ENCODE measurements at places on chromosomes 16 and 17.

GRCh38 chr17:67258821-67259468 is 13.9 kb upstream of the HELZ start:
- no peak for DNase-seq

GRCh38 chr16:55398762-55399161 is 74.8 kb downstream of the IRX6 start:
- no peak for DNase-seq

DNA sequence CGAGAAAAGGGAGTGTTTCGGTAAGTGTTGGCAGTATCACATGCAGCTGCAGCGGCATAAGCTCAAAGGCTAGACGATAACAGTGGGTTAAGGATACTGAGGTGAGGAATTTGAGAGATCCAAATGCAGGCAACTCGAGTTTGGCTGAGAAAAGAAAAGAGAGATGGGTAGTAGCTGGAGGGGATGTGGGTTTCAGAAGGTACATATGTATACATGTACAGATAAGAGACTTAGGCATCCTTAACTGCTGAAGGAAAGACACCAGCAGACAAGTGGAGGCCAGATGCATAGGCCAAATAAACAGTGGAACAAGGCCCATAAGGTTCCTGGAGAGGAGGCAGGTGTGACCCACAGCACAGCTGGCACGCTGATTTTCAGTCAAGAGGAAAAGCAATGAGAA is 86.6 kb upstream of the NETO2 start:
- DNase-seq = no peak

DNA sequence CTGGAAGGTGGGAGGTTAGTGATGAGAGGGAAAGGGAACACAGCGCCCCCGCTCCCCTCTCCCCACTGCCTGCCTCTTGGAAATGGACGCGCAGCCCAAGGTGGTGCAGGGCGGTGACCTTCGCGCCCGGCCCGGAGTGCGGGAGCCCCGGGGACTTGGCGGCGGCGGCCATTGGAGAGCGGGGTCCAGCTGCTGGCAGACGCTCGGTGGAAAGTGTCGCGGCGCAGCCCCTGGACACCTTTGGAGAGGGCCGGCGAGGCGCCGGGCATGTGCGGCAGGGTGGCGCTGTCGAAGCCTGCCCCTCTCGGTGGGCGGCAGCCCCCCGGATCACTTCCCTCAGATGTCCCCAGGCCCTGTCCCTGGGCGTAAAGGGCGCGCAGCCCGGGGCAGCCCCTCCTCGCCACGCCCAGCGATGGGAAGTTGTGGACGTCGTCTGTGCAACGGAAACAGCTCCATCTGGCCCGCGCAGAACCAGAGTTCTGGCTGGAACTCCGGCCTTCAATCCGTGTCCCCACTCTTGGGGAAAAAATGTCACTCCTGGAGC is 16.7 kb downstream of the SALL1 start:
- no peak for DNase-seq

- DNase-seq = no peak
Observed at GRCh38 chr17:77849239-77849638, 109.3 kb upstream of the TNRC6C start.

GRCh38 chr16:21157632-21158031 is 842 bp upstream of the LDAF1 start:
- DNase-seq = no peak

GRCh38 chr16:70571623-70572022 is 48.0 kb downstream of the SF3B3 start:
- DNase-seq = no peak

DNA sequence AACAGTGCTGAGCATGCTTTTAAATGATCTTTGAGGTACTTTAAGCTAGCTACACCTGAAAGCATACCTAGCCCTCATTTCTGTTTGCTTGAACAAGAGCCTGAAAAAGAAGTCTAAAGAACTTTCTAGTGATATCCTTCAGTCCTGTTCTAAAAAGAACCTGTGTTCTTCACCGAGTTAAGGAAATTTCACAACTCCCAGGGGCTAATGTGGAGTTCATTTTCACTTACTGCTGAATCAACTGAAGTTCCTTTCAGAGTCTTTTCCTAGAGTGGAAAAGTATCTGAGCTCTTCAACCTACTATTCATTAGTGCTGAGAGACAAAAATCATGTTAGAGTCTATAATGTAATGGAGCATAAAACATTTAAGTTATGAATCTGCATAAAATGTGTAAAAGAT is 66.9 kb downstream of the CHD9 start:
- no peak for DNase-seq

DNA sequence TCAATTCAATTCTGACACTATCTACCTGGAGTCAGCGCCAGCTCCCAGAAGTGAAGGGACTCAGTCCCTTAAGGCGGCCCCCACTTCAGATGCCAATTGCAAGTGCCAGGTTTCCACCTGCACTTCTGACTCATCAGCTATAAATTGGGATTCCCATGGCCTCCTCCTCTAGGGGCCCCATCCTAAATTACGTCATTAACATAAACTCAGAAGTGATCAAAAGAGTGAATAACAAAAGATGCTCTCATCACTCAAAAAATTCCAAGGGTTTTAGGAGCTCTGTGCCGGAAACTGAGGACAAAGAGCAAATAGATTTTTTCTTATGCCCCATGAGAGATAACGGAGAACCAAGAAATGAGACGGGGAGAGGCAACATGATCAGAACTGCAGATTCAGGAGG is 148.6 kb upstream of the IRX6 start:
- no peak for DNase-seq

DNA sequence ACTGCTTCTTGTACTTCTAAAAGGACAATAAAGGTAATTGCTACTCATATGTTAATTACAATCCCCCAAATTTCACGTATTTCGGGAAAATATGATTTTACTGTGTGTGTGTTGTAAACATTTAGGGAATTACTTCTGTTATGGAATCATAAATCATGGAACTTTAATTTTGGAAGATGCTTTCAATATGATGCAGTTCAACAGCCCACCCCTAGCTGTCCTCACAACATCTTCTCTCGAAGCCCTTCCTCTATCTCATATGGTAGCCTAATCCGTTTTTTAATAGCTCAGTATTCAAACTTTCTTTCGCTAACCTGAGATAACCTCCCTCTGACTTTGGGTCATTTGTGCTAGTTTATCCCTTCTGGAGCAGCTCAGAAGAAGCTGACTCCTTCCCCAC is 78.4 kb downstream of the ANKFN1 start:
- DNase-seq = no peak

GRCh38 chr16:83973581-83974385 is 5.7 kb downstream of the NECAB2 start:
- no peak for DNase-seq

- no peak for DNase-seq
Observed at GRCh38 chr17:76150712-76151622, 9.9 kb upstream of the FOXJ1 start.

DNA sequence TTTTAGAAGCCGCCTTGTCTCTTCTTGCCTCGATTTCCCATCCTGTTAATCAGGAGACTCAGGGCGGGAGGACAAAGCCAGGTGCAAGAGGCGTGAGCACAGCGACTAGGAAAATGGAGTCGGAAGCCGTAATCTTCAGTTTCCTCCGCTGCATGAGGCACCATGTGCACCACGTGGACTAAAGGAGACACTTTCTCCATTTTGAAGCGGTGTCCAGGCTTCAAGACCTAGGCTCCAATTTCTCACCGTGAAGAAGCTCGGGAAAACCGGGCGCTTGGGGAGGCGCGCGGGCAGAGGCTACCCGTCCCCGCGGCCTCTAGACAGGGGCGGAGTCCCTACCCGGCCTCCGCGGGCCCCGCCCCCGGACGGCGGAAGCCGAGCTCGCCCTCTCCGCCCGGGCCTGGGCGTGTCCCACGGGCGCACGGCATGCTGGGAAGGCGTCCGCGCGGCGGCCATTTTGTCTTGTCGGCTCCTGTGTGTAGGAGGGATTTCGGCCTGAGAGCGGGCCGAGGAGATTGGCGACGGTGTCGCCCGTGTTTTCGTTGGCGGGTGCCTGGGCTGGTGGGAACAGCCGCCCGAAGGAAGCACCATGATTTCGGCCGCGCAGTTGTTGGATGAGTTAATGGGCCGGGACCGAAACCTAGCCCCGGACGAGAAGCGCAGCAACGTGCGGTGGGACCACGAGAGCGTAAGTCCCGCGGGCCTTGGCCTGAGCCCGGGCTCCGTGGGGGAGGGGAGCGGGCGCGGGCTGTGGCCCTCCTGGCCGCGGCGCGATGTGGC is at the start of gene LUC7L3:
LUC7L3 (plus strand) TSS at position 460 of the 780 bp plus-strand sequence; CDS start at position 590, 130 bp downstream.
- DNase-seq = peak; percentile 84

- DNase-seq = no peak
Observed at GRCh38 chr17:12257176-12257575, 236.5 kb downstream of the MAP2K4 start.

DNA sequence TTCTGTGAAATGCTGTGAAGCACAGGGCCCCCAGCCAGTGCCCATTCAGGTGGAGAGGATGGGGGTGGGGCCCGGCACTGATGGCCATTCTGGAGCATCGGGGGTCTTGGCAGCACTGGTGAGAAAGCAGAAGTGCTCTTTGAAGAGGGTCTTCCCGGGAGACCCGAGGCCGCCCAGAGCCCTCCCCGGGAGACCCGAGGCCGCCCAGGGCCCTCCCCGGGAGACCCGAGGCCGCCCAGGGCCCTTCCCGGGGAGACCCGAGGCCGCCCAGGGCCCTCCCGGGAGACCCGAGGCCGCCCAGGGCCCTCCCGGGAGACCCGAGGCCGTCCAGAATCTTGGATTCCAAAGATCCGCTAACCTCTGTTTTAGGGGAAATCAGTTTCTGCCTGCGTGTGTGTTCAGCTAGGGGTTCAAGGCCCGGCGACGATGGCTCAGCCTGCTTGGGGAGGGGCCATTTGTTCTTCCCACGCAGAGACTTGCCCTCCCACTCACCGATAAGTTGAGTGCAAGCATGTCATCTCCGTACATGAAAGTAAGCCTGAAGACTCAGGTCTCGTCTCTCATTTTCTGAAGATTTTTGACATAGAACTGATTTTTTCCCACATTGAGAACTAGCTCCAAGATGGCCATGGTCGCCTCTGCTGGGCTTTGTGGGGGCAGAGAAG is 35.2 kb upstream of the CAPN15 start:
- no peak for DNase-seq

GRCh38 chr17:9266697-9267117 is 245.4 kb downstream of the NTN1 start:
- no peak for DNase-seq

GRCh38 chr17:27531469-27531961 is 75.3 kb downstream of the KSR1 start:
- DNase-seq = no peak

DNA sequence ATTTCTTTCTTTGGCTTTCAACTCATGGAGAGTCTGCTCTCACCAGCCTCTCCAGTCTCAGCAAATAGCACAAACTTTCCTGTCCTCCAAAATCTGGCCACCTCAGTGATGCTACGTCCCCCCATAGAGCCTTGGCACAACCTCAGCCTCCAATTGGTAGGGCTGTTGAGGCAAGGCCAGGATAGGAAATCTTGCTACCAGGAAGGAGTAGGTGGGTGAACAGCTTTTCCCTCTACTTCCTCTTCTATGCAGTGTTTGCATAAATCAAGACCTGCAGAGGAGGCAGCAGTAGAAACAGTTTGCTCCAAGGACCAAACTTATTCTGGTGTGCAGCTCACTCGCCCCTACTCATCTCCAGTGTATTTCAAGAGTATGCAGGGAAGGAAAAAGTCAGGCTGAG is 701 bp upstream of the DPEP2 start:
- DNase-seq = no peak

DNA sequence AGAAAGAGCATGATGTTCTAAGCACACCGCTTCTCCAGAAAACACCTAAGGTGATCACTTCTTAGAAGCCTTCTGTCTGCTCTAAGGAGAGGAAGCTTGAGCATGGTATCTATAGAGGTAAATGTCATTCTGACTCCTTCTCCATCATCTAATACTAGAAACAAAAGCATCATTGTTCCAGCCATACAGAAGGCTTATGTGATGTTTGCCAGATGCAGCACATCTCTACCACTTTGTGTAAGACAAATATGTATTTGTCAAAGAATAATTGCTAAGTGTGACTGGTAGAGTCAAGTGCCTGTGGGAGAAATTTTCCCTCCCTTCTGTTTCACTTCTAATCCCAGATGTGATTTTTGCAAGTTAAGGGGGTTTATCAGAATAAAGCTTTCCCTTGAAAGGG is 217.1 kb downstream of the HS3ST3A1 start:
- no peak for DNase-seq

GRCh38 chr17:10803830-10804475 is at the start of gene TMEM238L:
Gene TMEM238L (minus strand): TSS chr17:10804099. CDS start chr17:10803963, 136 bp downstream.
- DNase-seq = no peak

- no peak for DNase-seq
Observed at GRCh38 chr16:138049-138417, 440 bp downstream of the NPRL3 start.

DNA sequence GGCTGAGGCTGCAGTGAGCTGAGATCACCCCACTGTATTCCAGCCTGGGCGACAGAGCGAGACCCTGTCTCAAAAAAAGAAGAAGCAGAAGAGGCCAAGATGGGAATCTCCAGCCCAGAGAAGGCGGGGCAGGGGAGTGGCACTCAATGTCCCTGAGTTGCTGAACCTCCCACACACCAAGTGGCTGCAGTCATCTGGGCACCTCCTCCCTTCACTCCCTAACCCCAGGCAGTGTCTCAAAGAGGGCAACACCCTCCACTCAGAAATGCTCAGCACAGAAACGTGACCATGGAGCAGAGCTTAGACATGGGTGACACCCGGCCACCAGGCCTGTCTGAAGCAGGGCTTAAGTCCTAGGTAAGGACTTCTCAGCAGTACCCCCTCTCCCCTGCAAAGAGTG is 36.3 kb upstream of the BCAR1 start:
- DNase-seq = no peak

- DNase-seq = no peak
Observed at GRCh38 chr17:38871247-38872015, 1.6 kb downstream of the LASP1 start.

GRCh38 chr17:32610943-32611342 is 124.2 kb downstream of the CDK5R1 start:
- DNase-seq = no peak

GRCh38 chr16:53053967-53054669 is 673 bp upstream of the CHD9 start:
- DNase-seq = no peak

- DNase-seq = no peak
Observed at GRCh38 chr16:57091975-57092785, at the start of gene CPNE2. Gene CPNE2 (plus strand): TSS chr16:57092583. CDS start chr16:57110743, 18,160 bp downstream.

GRCh38 chr16:75486014-75486675 is 9.1 kb downstream of the CHST6 start:
- DNase-seq = no peak

DNA sequence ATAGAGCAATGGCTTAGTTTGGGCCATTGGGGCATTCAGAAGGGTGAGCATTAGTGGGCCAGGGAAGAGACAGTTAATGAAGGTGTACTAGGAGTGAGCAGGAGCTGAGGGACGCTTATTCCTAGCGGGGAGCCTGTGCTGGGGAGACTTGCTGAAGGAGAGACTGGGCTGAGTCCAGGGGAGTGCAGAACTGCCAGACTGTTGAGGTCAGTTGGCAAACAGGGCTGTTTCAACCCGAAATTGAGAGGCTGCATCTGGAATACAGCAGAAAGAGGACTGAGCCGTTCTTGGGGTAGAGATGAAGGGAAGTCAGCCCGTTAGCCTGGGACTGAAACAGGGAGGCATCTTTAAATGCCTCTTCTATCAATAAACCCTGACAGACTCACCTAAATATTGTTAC is 33.2 kb downstream of the MAP2K6 start:
- no peak for DNase-seq

GRCh38 chr16:19854543-19854876 is 30.1 kb downstream of the GPRC5B start:
- DNase-seq = no peak

Data from GOT3 (cell line).